ENCODE measurements at places on chromosomes 6 and 20.

DNA sequence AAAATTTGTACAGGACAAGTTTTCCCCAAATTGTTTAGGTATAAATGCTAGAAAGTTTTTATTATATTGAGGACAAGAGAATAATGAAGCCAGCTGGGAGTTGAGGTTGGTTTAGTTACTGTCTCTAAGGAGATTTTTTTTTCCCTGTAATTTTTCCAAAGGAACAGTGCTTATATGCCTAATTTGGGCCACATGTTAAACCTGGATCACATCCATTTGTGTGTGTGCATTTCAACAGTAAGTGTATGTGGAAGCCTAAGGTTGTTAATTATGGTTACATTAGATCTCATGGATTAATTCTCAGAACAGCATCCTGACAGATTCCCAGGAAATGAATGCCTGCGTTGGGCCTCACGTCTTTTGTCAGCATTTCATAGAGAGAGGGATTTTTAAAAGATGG is 4.5 kb downstream of the IGF2R start:
- no peak for DNase-seq

DNA sequence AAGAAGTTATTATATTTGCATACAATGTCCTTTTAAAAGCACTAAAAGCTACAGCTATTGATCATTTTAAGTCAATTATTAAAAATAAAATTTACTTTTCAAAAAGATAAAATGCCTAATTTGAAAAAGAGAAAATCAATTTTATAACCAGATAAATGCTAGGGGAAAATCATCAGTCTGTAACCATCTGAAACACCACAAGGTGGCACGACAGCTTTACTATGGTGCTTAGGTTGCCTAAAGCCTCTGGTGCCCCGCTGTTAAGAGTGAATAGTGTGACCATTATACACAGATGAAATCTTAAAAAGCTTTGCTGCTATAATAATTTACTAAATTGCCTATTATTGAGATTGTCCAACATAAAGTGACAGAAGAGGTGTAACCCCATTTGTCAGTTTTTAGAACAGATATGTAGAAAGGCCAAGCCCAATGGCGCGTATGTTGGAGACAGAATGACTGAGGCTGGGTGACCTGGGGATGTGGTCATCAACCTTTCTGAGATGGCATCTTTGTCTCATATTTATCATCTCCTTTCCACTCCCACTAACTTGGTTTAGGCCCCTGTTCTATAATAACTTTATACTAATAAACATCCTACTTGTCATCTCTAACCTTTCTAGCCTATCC is 100.8 kb downstream of the MOXD1 start:
- no peak for DNase-seq

DNA sequence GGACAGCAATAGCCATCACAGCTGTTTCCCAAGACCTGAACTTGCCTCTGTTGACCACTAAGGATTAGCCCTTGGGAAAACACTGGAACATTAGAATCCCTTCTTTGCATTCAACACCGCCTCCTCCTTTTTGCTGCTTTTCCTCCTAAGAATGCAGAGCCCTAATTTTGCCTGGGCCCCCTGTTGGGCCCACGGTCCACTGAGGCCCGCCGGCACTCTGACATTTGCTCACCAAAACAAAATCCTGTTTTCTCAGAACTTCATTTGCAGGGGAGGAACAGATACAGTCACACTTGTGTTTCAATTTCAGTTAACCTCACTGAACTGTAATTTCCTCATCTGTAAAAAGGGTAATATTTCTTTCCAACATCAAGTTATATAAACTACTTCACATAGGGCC is 116.0 kb upstream of the JARID2 start:
- no peak for DNase-seq

DNA sequence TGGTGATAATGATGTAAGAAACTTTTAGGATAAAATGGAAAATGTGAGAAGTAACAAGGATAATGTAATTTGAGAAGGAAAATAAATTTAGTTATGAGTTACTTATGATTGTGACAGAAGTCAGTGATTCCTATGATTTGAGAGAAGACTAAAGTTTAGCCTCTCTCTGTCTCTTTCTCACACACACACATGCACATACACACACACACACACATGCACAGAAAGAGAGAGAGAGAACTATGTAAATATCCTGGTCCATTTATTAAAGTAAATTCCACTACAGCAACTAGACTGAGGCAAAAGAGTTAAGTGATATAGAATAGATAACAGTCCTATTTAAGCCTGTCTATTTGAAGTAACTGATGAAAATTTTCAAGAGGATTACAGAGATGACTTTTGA is 375.2 kb downstream of the CD109 start:
- DNase-seq, result no peak

GRCh38 chr20:1920826-1921225 is 25.6 kb downstream of the SIRPA start:
- no peak for DNase-seq

DNA sequence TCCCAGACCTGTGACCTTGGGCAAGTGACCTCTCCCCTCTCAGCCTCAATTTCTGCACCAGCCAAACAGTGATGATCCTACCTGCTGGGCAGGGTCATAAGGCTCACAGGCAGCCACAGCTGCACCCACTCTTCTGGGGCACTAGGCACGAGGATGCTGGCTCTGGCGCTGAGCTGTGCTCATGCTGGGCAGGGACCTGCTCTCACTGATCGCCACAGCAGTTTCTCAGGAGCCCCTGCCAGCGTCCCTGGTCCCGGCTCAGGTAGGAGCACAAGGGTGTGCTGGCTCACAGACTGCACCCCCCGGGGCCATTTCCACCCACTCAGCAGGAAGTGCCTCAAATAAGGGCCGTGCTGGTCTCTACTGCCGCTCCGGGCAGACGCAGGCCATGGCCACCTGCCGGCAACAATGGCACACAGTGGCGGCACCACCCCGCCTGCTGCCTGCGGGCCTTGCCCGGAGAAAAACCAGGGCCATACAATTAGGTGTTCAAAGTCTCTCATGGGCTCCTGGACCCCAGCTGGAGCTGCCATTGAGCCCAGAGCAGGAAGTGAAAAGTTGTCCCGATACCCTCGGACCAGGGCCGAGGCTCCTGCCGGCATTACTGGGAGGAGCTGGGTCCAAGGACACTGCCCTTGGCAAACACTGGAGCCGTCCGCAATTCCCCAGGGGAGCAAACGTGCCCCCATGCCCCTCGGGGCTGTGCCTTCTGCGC is 4.6 kb upstream of the CABLES2 start:
- no peak for DNase-seq

GRCh38 chr20:50730765-50731054 is 670 bp upstream of the PARD6B start:
- DNase-seq, result no peak

- DNase-seq, result no peak
These were observed 34.8 kb downstream of the NR2E1 start for GRCh38 chr6:108200631-108201030.

DNA sequence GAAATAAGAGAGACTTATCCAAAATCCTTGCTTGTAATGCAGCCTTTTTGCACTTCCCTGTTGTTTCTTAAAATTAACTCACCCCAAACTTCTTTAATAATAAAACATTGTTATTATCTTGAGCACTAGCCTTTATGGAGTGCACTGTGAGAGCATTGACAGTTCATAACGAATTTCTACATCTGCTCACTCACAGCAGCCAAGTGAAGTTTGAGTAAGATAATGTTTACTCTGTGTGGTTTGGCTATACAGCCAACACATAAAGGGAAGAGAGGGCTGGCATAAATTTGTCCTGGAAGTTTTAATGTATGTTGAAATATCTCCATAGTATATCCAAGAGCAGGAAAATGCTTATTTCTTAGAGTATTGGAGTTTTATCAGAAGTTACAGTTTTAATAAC is 227.9 kb downstream of the FRK start:
- DNase-seq, result no peak

GRCh38 chr20:16821211-16822089 is 73.3 kb downstream of the OTOR start:
- DNase-seq, result no peak

DNA sequence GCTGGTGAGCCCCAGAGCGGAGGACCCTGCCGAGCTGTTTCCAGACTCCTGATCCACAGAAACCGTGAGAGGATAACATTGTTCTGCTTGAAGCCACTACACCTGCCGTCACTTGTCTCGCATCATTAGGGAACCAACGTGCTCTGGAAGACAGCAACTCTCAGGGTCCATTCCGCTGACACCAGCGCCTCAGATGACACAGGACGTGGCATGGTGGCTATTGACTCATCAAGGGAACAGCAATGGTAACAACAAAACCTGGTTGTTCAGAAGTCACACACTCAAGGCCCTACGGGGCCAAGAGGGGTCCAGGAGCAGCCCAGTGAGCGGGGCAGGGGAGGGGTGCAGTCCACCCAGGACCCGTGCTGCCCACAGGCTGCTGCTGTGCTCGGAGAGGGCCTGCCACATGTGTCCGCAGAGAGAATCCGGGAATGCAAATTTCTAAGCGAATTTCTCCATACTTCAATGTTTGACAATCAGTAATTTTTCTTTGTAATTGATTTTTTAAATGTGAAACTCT is 110.4 kb downstream of the TTLL2 start:
- DNase-seq, result no peak

- no peak for DNase-seq
These were observed 49.8 kb upstream of the STXBP5 start for GRCh38 chr6:147154454-147154853.

- no peak for DNase-seq
These were observed 198.5 kb upstream of the BTBD3 start for GRCh38 chr20:11719153-11719552.

GRCh38 chr6:147390909-147391536 is 117.5 kb upstream of the SAMD5 start:
- DNase-seq, result no peak

Data from stimulated activated effector memory CD8-positive, alpha-beta T cell treated with anti-CD3 and anti-CD28 coated beads, Interleukin-12 subunit alpha, Interleukin-12 subunit beta, amount 100 ng/mL, for 72 hours (primary cell).